Upper lobe of left lung (tissue), 6 donors: ENCODE measurements at places on chromosomes 2 and 18. TPM values are rescaled to one million over a fixed set of nuclear protein-coding genes. Genes with fewer than 3 reads are reported as not detected.

FAM110C gene
- 2.7 TPM for total RNA-seq

CRYBA2 gene
- total RNA-seq = not detected

NLRC4 gene
- 7.2 TPM for total RNA-seq

BCL2 gene
- 18.2 TPM for total RNA-seq

PSD4 gene
- 57.9 TPM for total RNA-seq

DLX1 gene
- total RNA-seq = not detected

AKAIN1 gene
- not detected for total RNA-seq

ERICH2 gene
- total RNA-seq = 19.7 TPM

PRSS56 gene
- not detected for total RNA-seq

ONECUT2 gene
- 0.06 TPM for total RNA-seq

TTR gene
- not detected for total RNA-seq

- no peaks in the 10 kb centered on the region for H3K36me3 ChIP-seq
- no peak overlapping the region for H3K27ac ChIP-seq
- H3K4me1 ChIP-seq = no peaks in the 10 kb centered on the region
- DNase-seq = no peak
- H3K27me3 ChIP-seq = no peaks in the 10 kb centered on the region
- H3K4me3 ChIP-seq = no peak overlapping the region
These were observed 255.8 kb downstream of the GLI2 start for GRCh38 chr2:120991441-120991840.

DNA sequence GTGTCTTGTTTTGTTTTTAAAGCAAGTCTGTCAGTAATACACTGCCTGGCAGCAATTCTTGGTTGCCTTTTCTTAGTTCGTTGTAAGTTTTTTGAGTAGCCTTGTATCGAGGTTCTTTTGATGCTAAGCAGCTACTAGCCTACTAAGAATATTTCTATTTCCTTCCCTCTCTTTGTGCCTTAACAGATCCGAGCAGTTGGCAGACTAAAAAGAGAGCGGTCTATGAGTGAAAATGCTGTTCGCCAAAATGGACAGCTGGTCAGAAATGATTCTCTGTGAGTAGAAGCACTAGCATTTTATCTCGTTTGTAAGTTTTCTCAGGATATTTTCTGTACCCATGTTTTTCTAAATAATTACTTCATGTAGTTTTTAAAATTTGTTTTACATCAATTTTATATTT is 15.1 kb downstream of the MFF start:
- H3K27ac ChIP-seq = no peak overlapping the region
- H3K4me1 ChIP-seq = no peaks in the 10 kb centered on the region
- H3K4me3 ChIP-seq = no peak overlapping the region

DNA sequence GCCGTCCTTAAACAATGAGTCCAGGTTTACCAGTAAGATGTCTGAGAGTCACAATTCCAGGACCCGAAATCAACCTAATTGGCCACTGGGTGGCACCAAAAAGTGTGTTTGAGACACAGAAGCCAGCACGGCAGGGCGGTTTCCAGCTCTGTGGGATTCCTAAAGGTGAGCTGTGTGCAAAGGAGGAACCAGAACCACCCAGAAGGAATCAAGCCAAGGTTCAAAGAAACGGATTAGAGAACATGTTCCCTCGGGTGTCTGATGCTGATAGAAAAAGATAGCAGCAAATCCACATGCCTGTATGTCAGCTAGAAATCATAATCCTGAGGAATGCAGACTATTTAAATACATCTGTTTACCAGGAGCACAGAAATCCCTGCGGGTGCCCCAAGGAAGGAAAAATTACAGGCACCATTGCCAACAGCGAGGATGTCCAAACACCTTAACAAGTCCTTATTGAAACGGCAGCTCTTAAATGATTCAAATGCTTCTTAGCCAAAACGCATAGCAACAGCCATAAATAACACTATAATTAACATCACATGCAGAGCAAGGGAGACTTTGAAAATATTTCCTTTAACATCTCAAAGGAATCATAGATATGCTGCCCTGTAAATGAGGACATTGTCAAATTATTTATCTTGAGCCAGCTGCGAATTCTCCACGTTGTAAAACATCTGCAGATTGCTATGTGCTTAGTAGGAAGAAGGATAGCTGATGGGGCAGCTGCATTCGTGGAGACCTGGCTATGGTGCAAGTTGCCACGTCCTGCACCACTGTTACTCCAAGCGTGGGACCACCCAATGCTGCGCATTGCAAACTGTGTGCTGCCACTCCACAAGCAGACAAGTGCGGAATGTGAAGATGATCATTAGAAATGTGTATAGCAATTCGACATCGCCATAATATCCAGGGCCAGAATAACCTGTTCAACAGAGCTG is 318.7 kb upstream of the NCKAP5 start:
- H3K4me1 ChIP-seq = no peaks in the 10 kb centered on the region
- no peak overlapping the region for H3K27ac ChIP-seq
- no peak overlapping the region for H3K4me3 ChIP-seq
- DNase-seq = no peak

DNA sequence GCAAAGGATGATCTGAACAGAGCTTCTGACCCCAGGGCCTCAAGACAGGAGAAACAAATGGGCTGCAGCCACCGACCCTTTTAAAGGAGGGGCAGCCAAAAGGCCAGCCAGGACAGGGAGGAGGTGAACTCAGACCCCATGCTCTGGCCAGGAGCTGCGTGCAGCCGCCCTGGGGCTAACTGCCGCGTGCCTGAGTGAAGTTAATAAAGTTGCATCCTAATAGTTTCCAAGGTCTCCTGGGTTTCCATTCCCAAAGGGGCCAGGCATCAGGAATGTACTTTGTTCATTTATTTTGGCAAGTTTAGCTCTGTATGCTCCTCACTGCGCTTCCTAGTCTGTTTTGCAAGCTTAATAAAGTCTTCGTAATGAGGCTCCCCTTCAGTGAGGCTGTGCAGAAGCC is 60.7 kb downstream of the EN1 start:
- H3K27me3 ChIP-seq = no peaks in the 10 kb centered on the region
- no peak overlapping the region for H3K27ac ChIP-seq
- H3K4me3 ChIP-seq = no peak overlapping the region
- H3K4me1 ChIP-seq = no peaks in the 10 kb centered on the region

DNA sequence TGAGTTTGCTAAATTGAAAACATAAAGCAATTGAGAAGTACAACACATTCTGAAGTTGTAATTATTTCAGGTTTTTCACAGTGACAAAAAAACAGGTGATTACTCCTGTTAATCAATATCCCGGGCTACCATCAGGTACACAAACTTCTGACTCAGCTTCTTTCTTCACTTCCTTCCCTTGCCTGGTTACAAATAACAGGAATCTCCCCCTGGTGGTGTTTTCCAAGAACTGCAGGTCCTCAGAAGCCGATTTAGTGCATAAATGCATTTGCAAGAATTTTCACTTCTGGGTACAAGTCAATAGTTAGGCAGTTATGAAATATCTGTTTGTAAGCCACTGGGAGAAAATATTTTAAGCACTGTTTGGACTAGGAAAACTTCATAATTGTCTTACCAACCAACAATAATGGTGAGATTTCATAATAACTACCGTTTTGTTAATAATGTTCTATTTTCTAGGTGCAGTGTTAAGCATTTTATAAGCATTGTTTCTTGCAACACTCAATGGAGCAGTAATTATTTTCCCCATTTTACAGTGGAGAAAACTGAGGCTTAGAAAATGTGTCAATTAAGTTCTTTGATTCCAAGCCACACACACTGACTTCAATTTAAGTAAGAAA is 12.4 kb upstream of the GMCL1 start:
- no peaks in the 10 kb centered on the region for H3K27me3 ChIP-seq
- H3K36me3 ChIP-seq = peaks cover 34% of the 10 kb centered on the region
- no peak for DNase-seq
- H3K4me3 ChIP-seq = no peak overlapping the region

DNA sequence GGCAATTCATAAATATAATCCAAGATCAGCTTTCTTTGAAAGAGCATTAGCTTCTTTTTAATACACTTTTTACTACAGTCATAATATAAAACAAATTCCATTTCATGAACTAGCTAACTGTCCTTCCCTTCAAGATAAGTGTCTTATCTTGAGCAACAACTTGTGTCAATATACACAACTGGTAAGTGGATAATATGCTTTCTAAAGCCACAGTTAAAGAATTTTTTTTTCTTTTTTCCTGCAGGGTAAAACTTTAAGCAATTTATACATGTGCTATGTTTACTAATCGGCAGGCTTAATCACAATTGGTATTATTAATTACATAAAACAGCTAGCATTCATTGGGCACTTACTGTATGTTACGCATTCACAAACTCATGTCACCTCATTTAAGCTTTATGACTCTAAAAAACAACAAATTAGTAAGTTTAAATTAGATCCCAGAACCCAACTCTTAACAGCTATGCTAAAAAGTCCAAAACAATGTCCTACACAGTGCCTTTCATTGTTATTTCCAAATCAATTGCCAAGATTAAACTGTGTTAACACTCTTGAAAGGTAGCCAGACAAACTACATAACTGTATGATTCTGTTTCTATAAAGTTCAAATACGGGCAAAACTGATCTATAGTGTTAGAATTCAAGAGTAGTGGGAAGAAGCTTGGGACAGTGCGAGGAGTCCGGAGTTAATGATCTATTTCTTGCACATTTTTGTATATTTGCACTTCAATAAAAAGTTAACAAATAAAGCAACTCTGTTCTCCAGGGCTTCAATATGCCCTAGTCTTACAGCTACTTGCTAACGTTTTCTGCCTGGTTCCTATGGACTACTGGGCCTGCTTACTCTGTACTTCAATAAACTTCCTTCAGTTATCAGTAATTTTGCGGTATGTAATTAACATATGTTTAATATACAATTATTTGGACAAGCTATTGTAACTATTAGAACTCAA is 6.0 kb downstream of the TXNL1 start:
- no peak overlapping the region for H3K4me3 ChIP-seq
- no peak for DNase-seq
- no peak overlapping the region for H3K27ac ChIP-seq
- peaks cover 41% of the 10 kb centered on the region for H3K4me1 ChIP-seq
- H3K27me3 ChIP-seq = no peaks in the 10 kb centered on the region

DNA sequence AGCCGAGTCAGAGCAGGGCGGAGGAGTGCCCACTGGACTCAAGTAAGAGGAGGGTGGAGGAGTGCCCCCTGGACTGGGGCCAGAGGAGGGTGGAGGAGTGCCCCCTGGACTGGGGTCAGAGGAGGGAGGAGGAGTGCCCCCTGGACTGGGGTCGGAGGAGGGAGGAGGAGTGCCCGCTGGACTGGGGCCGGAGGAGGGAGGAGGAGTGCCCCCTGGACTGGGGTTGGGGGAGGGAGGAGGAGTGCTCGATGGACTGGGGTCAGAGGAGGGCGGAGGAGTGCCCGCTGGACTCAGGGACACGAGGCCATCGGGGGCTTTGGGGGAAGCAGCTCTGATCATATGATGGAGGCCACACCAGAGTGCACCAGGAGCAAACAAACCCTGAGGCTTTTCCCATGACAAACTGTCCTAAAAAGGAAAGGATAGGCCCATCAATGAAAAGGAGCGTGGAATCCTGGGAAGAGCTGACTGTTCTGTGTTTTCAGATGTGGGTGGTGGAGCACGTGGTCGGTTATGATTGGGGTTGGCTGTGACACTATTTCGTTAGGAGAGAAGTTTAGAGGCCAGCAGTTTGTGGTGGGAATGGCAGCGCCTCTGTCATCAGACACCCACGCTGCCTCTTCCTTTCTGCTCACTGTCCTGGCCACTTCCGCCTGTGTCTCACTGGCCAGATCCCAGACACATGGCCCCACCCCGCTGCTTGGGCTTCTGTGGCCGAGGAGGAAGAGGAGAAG is 24.5 kb upstream of the HPCAL1 start:
- DNase-seq = no peak
- no peak overlapping the region for H3K4me3 ChIP-seq
- H3K36me3 ChIP-seq = no peaks in the 10 kb centered on the region
- no peaks in the 10 kb centered on the region for H3K27me3 ChIP-seq
- H3K4me1 ChIP-seq = peaks cover 17% of the 10 kb centered on the region

GRCh38 chr18:60978338-60978737 is 354.9 kb upstream of the CDH20 start:
- no peak overlapping the region for H3K4me3 ChIP-seq
- DNase-seq = no peak
- H3K27me3 ChIP-seq = no peaks in the 10 kb centered on the region
- H3K27ac ChIP-seq = no peak overlapping the region
- H3K4me1 ChIP-seq = no peaks in the 10 kb centered on the region

GRCh38 chr2:140177086-140177485 is 1396.9 kb upstream of the NXPH2 start:
- H3K27ac ChIP-seq = no peak overlapping the region
- no peaks in the 10 kb centered on the region for H3K36me3 ChIP-seq
- H3K27me3 ChIP-seq = no peaks in the 10 kb centered on the region
- DNase-seq = no peak

- H3K4me1 ChIP-seq = no peaks in the 10 kb centered on the region
- H3K4me3 ChIP-seq = no peak overlapping the region
- H3K27me3 ChIP-seq = no peaks in the 10 kb centered on the region
- no peak for DNase-seq
These were observed 97.9 kb downstream of the ACKR3 start for GRCh38 chr2:236667526-236667925.

DNA sequence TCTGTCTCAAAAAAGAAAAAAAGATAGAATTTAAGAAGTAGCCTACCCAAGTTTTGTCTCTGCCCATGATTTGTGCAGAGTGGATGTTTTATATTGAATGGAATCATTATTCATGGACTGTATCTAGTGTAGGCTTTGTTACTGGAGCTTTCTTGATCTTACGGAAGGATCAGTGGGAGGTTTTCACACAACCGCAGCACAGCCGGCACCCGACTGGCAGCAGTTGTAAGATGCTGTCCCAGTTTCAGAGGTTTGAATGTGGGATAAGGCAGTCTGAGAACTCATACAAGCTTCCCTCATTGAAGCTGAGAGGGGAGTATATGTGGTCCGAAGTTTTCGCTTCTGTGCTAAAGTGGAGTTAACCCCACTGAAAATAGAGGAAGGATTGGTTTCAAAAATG is 19.7 kb upstream of the SAG start:
- no peak overlapping the region for H3K4me3 ChIP-seq
- H3K4me1 ChIP-seq = no peaks in the 10 kb centered on the region
- H3K27ac ChIP-seq = no peak overlapping the region
- DNase-seq = no peak

- H3K27me3 ChIP-seq = no peaks in the 10 kb centered on the region
- no peak for DNase-seq
- peaks cover 27% of the 10 kb centered on the region for H3K36me3 ChIP-seq
- H3K4me3 ChIP-seq = no peak overlapping the region
- H3K4me1 ChIP-seq = peaks cover 17% of the 10 kb centered on the region
These were observed 72.6 kb downstream of the ZNF532 start for GRCh38 chr18:58937071-58937886.

GRCh38 chr2:241161646-241162281 is 11.5 kb downstream of the PPP1R7 start:
- no peaks in the 10 kb centered on the region for H3K27me3 ChIP-seq
- H3K36me3 ChIP-seq = peaks cover 67% of the 10 kb centered on the region
- H3K4me1 ChIP-seq = peaks cover 15% of the 10 kb centered on the region
- peak; percentile 54 for DNase-seq

DNA sequence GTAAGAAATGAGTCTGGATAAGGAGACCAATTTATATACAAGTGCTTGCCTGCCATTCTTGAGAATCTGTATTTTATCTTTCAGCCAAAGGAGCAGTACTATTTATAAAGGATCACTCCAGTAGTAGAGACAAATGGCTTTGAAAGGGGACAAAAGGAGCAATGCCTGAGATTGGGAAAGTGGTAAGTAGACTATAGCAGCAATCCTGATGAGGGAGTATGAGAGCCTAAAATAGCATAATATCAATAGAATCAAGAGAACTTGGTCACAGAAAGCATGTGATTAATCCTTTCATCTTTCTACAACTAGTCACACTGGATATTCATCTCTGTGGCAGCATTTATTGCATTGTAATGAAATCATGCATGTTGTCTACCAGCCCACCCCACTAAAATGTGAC is 20.2 kb downstream of the NRXN1 start:
- H3K4me3 ChIP-seq = no peak overlapping the region
- H3K27me3 ChIP-seq = no peaks in the 10 kb centered on the region
- H3K27ac ChIP-seq = no peak overlapping the region
- no peaks in the 10 kb centered on the region for H3K36me3 ChIP-seq
